Stimulated activated CD4-positive, alpha-beta T cell treated with anti-CD3 and anti-CD28 coated beads, Interleukin-1b, Interleukin-23, amount 100 ng/mL, for 1 hour (primary cell): ENCODE measurements at places on chromosomes 7 and 10.

DNA sequence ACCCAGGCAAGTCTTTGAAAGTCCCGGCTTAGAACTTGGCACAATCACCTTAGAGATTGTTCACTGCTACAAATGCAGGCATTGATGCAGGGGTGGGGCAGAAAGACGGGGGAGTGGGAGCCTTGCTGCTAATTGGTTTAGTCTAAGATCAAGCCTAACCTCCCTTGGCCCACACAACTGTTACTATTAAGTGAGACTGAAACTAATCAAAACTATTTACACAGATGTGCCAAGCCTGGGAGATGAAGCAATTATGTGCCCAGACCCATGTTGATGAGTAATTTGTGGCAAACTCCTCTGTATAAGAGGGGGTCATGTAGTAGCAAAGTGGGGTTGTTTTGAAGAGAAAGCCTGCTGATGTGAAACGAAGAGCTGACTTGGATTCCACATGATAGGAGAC is 178.2 kb upstream of the ITGB1 start:
- DNase-seq = no peak

- DNase-seq = no peak
These were observed 429.0 kb upstream of the MTPN start for GRCh38 chr7:136405931-136406777.

- DNase-seq = no peak
These were observed 1.3 kb downstream of the AFAP1L2 start for GRCh38 chr10:114402871-114403540.

- no peak for DNase-seq
These were observed 525.8 kb downstream of the KIF20B start for GRCh38 chr10:90227217-90227656.

DNA sequence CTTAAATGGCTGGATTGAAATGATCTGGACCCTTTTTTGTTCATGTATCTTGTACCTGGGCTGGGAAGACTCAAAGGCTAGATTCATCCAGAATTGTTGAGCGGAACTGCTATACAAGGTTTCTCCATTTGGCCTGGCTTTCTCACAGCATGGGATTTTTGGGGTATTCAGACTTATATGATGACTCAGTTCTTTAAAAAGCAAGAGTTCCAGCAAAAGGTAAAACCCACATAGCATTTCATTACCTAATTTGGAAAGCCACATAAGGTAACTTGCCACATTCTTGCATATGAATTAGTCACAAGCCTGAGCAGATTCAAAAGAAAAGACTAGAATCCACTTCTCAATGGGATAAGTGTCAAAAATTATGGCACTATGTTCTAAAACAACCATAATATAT is 137.4 kb downstream of the HGF start:
- DNase-seq = no peak

DNA sequence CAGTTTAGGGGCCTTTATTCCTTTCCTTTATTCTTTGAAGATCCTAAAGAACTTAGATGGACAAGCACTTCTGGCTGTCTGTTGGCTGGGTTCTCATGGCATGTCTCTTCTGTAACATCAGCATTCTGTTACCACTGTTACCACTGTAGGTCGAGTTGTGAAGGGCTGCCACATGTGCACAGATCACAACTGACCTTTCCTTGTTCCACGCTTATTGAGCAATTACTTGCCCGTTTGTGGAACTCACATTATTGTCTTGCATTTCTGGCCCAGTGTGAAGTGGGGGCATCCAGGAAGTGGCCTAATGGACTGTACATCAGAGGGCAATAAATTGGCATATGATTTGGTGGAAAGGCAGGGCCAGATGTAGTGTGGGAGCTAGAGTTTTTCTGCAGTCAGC is 23.7 kb downstream of the GBF1 start:
- DNase-seq = no peak

DNA sequence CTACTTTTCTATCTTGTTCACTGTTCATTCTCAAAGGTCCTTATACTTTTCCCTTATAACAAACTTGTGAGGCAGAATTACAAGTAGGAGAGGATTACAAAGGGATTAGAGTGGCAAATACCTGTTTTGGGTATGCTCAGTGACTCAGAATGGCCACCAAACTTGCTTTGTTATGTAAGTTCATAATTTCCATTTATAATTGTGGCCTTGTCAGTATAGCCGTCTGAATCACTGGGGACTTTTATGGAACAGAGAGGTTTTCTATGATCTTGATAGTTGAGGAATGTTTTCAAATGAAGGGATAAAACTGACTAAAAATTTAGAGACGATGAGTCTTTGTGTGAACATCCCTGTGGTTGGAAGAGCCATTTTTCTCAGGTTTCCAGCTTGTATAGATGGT is 116.2 kb downstream of the SND1 start:
- DNase-seq = no peak

DNA sequence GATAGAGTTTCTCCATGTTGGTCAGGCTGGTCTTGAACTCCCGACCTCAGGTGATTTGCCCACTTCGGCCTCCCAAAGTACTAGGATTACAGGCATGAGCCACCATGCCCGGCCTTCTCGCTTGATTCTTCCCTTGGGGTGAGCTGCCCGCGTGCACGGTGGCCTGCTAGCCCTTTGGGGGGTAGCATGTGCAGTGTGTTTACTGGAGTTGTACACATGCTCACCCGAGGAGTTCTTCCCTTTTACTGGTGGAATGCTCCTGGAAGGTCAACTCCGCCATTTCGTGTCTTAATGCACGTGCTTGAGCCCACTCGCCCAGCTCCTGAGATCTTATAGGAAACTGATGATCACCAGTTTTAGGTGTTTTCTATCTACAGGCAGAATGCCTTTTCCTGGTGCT is 17.0 kb upstream of the ADAMTS14 start:
- no peak for DNase-seq

DNA sequence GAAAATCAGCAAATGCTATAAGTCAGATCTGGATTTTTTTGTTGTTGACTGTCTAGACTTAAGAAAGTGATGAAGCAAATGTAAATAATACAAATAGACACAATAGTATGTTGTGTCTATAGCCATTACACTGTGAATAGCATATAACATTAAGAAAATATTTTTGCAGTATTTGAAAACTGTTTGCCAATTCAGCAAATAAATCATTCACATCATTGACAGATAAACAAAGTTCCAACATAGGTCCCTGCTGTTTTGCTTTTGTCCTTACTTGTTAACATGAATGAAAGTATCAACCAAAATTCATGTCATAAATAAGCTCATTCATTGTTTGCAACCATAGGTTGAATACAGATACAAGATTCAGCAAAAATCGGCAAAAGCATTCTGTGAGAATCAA is 200.5 kb downstream of the KIF20B start:
- DNase-seq = no peak

GRCh38 chr10:91513598-91514424 is 103.7 kb downstream of the HECTD2 start:
- no peak for DNase-seq

DNA sequence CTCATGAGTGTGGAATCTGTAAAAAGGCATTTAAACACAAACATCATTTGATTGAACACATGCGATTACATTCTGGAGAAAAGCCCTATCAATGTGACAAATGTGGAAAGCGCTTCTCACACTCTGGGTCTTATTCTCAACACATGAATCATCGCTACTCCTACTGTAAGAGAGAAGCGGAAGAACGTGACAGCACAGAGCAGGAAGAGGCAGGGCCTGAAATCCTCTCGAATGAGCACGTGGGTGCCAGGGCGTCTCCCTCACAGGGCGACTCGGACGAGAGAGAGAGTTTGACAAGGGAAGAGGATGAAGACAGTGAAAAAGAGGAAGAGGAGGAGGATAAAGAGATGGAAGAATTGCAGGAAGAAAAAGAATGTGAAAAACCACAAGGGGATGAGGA is 207.7 kb downstream of the ZEB1 start:
- DNase-seq = no peak

- DNase-seq = peak; percentile 6
These were observed 644 bp downstream of the SORBS1 start for GRCh38 chr10:95560278-95561176.

DNA sequence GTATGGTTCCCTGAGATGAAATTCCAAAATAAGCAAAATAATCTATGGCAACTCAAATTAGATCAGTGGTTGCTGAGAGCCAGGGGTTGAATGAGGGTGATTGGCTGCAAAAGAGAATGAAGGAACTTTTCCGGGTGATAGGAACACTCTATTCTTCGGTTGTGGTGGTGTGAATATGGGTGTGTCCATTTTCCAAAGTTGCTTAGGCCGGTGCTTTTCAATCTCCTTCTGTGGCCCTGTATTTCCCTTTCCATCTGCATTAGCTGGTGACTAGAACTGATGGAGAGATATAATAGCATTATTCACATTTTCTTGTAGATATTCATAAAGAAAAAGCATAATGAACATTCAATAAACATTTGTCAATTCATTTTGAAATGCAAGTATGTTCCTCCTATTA is 382.9 kb downstream of the TFEC start:
- no peak for DNase-seq

- no peak for DNase-seq
These were observed 19.4 kb downstream of the SHTN1 start for GRCh38 chr10:116985611-116986010.

GRCh38 chr7:11077816-11078215 is 104.1 kb downstream of the PHF14 start:
- DNase-seq = no peak

GRCh38 chr7:127873715-127874636 is 157.3 kb downstream of the LRRC4 start:
- no peak for DNase-seq

DNA sequence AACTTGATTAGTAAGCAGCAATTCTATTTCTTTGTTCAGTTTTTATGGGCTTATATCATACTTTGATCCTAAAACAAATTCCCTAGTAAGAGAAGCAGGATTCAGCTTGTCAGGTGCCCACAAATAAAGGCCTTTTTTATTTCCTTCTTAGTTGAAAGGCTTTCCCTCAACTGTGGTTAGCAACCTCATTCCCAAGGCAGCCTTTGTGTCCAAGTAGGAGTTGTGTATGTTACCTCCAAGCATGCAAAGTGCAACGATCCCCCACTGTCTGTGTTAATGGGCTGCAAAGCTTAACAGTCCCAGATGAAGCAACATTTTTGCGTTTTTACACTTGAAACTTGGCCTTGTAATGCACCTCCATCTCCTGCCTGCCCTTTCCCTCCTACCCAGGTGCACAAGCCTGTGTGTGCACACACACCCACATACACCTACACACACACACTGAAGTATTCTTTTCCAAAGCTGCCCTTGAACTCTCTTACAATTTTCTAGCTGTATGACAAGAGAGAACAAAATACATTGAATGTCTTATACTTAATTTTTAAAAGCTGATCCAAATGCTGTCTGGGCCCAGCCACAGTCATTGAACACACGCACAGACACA is 278.2 kb downstream of the SNX13 start:
- no peak for DNase-seq

DNA sequence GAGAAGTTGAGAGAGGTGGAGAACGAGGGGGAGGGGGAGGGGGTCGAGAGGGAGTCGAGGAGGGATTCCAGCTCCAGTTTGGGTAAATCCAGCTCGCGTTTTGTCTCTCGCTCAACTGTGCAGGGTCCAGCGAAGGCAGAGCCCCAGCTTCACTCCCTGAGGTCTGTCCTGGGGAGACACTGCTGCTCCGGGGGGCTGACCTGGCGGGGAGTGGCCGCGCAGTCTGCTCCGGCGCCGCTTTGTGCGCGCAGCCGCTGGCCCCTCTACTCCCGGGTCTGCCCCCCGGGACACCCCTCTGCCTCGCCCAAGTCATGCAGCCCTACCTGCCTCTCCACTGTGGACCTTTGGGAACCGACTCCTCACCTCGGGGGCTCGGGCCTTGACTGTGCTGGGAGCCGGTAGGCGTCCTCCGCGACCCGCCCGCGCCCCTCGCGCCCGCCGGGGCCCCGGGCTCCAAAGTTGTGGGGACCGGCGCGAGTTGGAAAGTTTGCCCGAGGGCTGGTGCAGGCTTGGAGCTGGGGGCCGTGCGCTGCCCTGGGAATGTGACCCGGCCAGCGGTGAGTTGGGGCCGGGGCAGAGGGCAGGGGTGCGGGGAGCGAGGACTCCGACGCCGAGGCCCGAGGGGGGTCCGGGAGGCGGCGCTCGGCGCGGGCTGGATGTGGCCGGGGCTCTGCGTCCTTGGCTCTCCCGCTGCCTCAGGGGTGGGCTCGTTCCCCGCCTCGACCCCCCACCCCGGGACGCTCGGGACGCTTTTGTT is at the start of gene TET1:
Gene TET1, plus strand, starts transcription at position 152 of the 757 bp plus-strand sequence. CDS start 12,002 bp downstream, outside the sequence.
- DNase-seq = no peak

DNA sequence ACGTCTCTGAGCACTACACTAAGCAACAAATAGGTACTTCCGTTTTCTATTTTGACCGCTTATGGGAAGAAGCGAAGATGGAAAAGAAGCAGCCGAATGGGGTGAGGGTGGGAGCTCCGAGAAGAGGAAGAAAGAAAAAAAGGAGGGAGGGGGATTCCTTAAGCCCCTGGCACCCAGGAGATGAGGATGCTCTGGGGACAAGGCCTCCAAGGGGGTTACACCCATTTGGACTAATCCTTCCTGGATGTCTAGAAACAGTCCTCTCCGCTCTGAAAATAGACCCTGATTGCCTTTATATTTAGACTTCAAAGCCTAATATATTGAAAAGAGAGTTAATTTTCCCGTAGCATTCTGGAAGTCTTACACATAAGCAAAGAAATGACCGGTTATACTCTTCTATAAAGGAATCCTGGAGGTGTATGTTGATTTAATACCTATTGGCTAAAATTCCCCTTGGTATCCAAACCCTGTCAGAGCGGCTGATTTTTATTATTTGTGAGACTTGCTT is 676 bp upstream of the HTR7 start:
- DNase-seq = no peak

DNA sequence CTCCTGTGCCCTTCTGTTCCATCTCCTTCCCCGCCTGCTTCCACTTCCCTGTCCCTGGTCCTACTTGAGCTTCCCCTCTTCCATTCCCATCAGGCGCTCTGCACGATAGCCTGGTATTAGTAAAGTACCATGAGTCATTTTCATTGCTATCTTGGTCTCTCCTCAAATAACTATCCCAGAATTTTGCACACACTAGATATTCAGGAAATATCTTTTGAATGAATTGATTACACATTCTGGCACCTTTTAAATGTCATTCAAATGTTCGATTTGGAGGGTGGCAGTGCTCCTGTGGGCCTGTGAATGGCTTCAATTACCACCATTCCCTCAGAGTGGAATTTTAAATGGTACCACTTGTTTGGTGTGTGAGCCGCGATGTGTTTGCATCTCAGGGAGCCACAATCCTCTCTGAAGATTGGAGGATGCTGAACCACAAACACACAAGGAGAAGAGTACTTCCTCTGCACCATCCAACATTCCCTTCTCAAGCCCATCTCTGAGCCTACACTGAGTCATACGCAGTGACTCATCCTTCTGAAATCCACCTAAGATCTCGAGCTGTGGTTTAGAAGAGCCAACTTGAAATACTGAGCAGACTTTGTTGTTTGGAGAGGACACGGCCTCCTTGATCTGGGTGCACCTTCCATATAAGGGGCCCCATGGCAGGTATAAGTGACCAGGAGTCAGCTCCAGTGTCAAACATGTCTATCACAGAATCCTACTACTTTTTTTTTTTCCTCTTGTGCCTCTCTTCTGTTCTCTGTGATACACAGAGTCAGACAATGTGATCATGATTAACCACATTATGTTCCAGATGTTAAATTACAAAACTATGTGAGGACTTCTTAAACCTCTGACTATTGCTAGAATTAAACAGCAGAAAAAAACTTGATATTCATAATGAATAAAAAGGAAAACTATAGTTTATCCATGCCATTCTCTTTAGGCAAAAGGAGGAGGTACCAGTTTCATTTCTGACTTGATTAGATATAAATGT is 81.9 kb downstream of the BMPER start:
- no peak for DNase-seq

GRCh38 chr7:12570168-12570533 is 369 bp upstream of the SCIN start:
- DNase-seq = no peak
